ENCODE measurements at places on chromosomes 3 and 15. TPM values are rescaled to one million over a fixed set of nuclear protein-coding genes. Genes with fewer than 3 reads are reported as not detected.
A peak's percentile ranks its signal among the peaks of the same experiment; 100 is the strongest.

The COL6A6 gene
- 0.07 TPM for total RNA-seq

The STAB1 gene
- total RNA-seq: 0.90 TPM

The ILDR1 gene
- total RNA-seq: 0.68 TPM

The PFN2 gene
- 169 TPM for total RNA-seq

DNA sequence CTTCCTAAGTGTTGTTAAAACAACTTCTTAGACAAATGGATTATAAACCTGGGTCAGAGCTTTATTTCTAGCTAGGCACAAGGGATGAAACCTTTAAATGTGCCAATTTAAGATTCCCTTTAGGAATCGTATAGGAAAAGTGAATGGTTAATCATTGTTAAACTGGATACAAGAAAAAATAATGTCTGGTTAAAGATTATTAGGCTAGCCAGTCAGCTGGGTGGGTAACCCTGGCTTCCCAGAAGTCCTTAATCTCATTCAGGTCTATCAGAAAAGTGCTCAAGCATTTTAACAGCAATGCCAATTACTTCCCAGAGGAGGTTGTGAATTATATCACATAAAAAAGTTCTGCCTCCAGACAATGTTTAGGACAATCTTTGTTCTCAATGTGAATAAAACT lies 37.6 kb downstream of the NANOGP8 start:
- H3K4me3 ChIP-seq: no peak overlapping the region
- DNase-seq: no peak
- H3K27ac ChIP-seq: no peak overlapping the region
- no peaks in the 10 kb centered on the region for H3K27me3 ChIP-seq

- DNase-seq: no peak
- H3K4me1 ChIP-seq: no peaks in the 10 kb centered on the region
Measured at GRCh38 chr3:189588070-189588469, 43.1 kb upstream of the TP63 start.

GRCh38 chr3:127915937-127916493 lies 983 bp downstream of the KBTBD12 start:
- H3K4me3 ChIP-seq: no peak overlapping the region
- DNase-seq: no peak
- H3K27ac ChIP-seq: no peak overlapping the region
- H3K4me1 ChIP-seq: no peaks in the 10 kb centered on the region
- H3K36me3 ChIP-seq: no peaks in the 10 kb centered on the region

DNA sequence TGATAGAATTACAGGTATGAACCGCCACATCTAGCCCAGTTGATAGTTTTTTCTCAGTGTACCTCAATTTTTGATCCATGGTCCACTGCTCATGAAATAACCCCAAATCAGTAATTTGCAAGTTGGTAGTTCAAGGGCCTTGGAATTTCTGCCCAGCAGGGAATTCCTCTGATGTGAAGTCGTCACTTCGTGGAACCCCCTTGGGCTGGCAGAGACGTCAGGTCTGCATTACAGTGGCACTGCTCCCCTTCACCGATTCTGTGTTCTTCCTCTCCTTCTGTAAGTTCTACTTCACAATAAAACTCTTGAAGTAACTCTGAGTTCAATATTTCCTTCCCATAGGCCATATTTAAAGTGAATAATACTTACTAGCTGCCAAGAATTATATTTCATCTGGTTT lies 881.0 kb downstream of the OTOL1 start:
- H3K27ac ChIP-seq: no peak overlapping the region
- H3K36me3 ChIP-seq: peaks cover 6% of the 10 kb centered on the region
- H3K27me3 ChIP-seq: no peaks in the 10 kb centered on the region
- no peak for DNase-seq
- no peaks in the 10 kb centered on the region for H3K4me1 ChIP-seq

- DNase-seq: no peak
- H3K4me3 ChIP-seq: no peak overlapping the region
- H3K27ac ChIP-seq: no peak overlapping the region
- H3K4me1 ChIP-seq: no peaks in the 10 kb centered on the region
- no peaks in the 10 kb centered on the region for H3K27me3 ChIP-seq
- no peaks in the 10 kb centered on the region for H3K36me3 ChIP-seq
Measured at GRCh38 chr3:48859206-48859605, 11.5 kb upstream of the PRKAR2A start.

DNA sequence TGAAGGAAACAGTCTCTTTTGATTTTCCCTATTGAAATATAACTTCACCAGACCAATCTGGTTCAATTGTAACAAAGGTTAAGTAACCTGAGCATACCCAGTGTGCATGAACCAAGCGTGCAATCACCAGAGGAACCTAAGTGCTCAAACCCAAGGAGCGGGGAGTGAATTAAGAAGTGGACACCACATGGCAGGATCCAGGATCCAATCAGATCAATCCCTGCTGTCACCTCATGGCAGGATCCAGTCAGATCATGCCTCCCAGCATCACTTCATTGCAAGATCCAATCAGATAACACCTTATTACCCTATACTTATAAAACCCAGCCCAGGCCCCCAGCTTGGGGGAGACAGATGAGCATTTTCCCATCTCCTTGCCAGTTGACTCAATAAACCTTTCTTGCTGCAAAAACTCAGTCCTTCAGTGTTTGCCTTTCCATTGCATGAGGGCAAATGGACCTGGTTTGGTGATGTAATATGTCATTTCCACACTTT lies 38.9 kb upstream of the RNU6-1 start:
- no peak overlapping the region for H3K4me3 ChIP-seq
- H3K4me1 ChIP-seq: no peaks in the 10 kb centered on the region
- DNase-seq: no peak
- no peaks in the 10 kb centered on the region for H3K27me3 ChIP-seq
- H3K36me3 ChIP-seq: no peaks in the 10 kb centered on the region
- no peak overlapping the region for H3K27ac ChIP-seq

- H3K27ac ChIP-seq: no peak overlapping the region
- H3K4me1 ChIP-seq: no peaks in the 10 kb centered on the region
- H3K27me3 ChIP-seq: no peaks in the 10 kb centered on the region
- H3K36me3 ChIP-seq: no peaks in the 10 kb centered on the region
- H3K4me3 ChIP-seq: no peak overlapping the region
- no peak for DNase-seq
Measured at GRCh38 chr3:177832880-177833279, 635.6 kb upstream of the TBL1XR1 start.

- no peaks in the 10 kb centered on the region for H3K4me1 ChIP-seq
- H3K27ac ChIP-seq: no peak overlapping the region
- DNase-seq: peak; percentile 58
- H3K27me3 ChIP-seq: no peaks in the 10 kb centered on the region
Measured at GRCh38 chr3:851098-851790, 241.6 kb upstream of the CNTN6 start.

DNA sequence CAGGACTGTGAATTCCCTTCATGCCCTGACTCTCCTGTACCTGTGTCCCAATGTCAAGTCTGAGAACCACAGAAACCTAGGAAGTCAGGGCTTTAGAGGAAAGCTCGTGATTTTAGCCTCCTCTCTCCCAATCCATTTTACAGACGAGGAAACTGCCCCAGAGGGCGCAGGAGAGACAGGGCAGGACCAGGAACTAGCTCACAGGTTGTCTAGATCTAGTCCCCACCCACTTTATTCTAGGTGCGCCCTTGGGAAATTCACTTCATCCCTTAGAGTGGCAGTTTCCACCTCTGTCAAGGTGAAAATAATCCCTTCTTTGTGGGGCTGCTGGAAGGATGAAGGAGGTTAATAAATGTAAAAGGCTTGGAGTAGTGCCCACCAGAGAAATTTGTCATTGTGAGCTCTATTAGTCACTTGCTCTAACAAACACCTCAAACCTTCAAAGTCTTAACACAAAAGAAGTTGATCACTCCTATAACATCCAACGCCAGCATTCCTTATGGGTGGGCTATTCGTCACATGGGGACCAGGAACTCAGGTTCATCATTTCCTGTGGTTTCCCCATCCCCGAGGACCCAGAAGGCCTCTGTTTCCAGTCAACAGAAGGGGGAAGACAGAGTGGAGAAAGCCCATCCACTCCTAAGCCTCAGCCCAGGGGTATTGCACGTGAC lies 282.3 kb downstream of the XXYLT1 start:
- no peaks in the 10 kb centered on the region for H3K4me1 ChIP-seq
- H3K27ac ChIP-seq: no peak overlapping the region
- H3K27me3 ChIP-seq: no peaks in the 10 kb centered on the region
- H3K36me3 ChIP-seq: no peaks in the 10 kb centered on the region
- DNase-seq: no peak

DNA sequence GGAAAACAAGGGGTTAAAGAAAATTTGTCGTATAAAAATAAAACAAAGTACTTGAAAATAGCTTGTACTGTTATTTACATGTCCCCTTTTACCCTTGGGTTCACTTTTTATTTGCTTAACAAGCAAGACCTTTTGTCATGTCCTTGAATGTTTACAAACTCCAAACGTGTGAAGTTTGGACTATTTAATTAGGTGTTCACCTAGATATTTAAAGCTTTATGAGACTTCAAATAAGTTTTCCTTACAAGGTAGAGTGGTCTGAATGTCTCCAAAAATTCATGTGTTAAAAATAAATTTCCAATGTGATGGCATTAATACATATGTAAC lies 242.0 kb upstream of the TTC14 start:
- no peak overlapping the region for H3K27ac ChIP-seq
- no peaks in the 10 kb centered on the region for H3K27me3 ChIP-seq
- DNase-seq: no peak

DNA sequence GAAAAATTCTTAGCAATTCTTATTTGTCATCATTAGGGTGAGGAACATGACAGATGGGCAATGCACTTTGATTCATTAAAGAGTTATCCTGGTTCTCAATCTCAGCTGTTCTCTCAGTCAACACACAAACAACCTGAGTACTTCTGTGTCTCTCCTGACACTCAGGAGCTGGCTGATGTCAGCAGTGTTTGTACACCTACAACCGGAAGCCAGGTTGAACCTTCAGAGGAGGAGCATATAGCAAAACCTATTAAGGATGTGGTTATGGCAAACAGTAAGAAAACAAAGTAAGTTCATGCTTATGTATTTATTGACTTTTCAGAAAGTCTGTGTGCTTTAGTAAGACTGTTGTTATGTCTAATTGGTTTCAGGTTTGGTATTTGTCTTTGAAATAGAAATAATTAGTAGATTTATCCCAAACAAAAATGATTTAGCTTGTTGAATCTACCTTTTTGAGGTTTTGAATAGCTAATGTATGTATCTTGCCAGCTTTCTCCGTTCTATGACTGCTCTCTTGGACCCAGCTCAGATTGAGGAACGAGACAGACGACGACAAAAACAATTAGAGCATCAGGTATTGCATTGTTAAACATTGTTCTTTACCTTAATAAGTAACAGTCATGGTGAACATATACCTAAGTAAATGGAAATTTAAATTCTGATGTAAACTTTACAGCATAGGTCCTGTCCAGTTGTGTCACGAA lies 36.6 kb downstream of the CCDC66 start:
- no peaks in the 10 kb centered on the region for H3K27me3 ChIP-seq
- no peak overlapping the region for H3K4me3 ChIP-seq
- peaks cover 3% of the 10 kb centered on the region for H3K4me1 ChIP-seq
- H3K36me3 ChIP-seq: peaks cover 47% of the 10 kb centered on the region
- H3K27ac ChIP-seq: no peak overlapping the region
- no peak for DNase-seq

DNA sequence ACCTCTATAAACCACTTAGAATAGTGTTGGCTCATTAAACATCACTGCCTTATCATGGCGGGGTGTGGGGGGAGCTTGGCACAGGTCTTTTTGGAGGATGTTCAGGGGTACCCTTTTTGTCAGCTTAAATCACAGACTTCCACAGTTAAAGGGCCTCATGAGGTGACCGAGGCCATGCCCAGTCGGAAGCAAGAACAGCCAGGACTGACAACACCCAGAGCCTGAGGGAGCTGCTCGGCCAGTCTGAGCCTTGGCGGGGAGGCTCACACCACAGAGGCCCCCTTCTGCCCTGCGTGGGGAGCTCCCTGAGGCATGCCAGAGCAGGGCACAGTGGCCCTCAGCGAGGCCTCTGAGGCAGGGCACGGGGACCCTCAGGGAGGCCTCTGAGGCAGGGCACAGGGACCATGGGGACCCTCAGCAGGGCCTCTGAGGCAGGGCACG lies 49.5 kb downstream of the UMPS start:
- no peak overlapping the region for H3K27ac ChIP-seq
- H3K4me3 ChIP-seq: no peak overlapping the region
- H3K4me1 ChIP-seq: peaks cover 12% of the 10 kb centered on the region

GRCh38 chr3:18085429-18085828 lies 339.7 kb downstream of the SATB1 start:
- H3K36me3 ChIP-seq: peaks cover 6% of the 10 kb centered on the region
- no peaks in the 10 kb centered on the region for H3K27me3 ChIP-seq
- H3K27ac ChIP-seq: no peak overlapping the region
- no peaks in the 10 kb centered on the region for H3K4me1 ChIP-seq

DNA sequence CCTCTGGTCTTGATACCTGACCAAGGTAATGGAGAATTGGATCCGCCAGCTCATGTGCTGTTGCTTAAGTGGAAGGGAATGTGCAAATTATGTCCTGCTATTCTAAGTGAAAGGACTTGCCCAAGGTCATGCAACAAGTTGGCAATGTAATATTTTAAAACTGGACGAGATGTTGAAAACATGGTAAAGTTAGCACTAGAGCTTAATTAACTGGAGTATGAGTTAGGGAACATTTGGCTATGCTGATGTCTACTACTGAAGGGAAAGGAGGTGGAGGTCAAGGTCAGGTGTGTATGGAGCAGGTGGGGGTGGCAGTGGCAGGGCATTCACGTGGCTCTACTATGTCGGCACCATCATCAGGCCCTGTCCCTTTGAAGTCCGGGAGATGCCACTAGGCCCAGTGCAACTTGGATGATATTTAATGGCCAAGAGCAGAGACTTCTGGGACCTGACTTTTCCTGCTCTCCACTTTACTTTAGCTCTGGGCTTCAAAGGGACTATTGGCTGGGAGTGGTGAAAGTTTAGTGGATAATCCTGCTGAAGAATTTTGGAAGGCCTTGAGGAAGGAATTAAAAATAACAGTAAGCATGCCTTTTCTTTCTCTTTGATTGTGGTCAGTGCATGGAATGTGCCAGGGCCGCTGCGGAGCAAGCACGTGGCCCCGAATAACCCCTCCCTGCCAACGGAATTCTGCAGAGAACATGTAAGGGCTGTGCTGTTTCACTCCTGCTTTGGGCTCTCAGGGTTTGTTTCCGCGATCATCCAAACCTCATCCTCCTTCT lies 14.9 kb downstream of the SMAD3 start:
- no peak overlapping the region for H3K4me3 ChIP-seq
- no peaks in the 10 kb centered on the region for H3K27me3 ChIP-seq
- no peak overlapping the region for H3K27ac ChIP-seq
- no peaks in the 10 kb centered on the region for H3K36me3 ChIP-seq

DNA sequence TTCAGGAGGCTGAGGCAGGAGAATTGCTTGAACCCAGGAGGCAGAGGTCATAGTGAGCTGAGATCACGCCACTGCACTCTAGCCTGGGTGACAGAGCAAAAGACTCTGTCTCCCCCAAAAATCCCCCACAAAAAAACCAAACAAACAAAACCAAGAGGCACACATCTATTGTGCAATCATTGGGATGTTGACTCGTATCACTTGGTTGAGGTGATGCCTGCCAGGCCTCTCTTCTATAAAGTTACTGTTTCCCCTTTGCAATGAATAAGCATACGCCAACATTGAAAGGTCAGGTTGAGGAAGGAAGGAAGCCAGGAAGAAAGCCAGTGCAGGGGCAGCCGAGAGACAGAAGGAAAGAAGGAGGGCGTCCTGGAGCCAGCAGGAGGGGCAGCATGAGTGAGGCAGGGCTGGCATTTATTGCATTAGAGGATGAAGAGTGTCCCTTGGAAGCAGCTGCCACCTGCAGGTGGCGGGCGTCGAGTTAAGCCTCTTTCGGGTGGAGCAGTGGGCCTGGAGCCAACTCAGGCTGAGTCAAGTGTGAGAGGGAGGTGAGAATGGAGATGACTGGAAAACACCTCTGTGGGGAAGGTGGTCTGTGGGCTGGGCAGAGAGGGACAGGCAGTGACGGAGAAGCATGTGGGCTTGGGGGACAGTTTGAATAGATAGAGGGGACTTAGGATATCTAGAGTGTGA lies 8.3 kb upstream of the CSPG4 start:
- no peaks in the 10 kb centered on the region for H3K27me3 ChIP-seq
- peak overlapping the region; percentile 9 for H3K4me3 ChIP-seq
- DNase-seq: peak; percentile 76
- H3K36me3 ChIP-seq: no peaks in the 10 kb centered on the region
